ENCODE measurements at places on chromosomes 3 and 15. TPM values are rescaled to one million over a fixed set of nuclear protein-coding genes. Genes with fewer than 3 reads are reported as not detected.

The MESP1 gene
- 8.9 TPM for total RNA-seq

The GTF2E1 gene
- 16.5 TPM for total RNA-seq

The CTXN2 gene
- not detected for total RNA-seq

The PRSS50 gene
- total RNA-seq: not detected

The PDZRN3 gene
- 19.2 TPM for total RNA-seq

The ARNT2 gene
- total RNA-seq: 7.4 TPM

The KLHL40 gene
- not detected for total RNA-seq

The SLC25A20 gene
- total RNA-seq: 23.4 TPM

The CACNA2D2 gene
- not detected for total RNA-seq

The ASB14 gene
- not detected for total RNA-seq

The CIB2 gene
- 8.0 TPM for total RNA-seq

The GPR149 gene
- total RNA-seq: not detected

The PPIB gene
- 1,137 TPM for total RNA-seq

The SLCO2A1 gene
- 0.02 TPM for total RNA-seq

DNA sequence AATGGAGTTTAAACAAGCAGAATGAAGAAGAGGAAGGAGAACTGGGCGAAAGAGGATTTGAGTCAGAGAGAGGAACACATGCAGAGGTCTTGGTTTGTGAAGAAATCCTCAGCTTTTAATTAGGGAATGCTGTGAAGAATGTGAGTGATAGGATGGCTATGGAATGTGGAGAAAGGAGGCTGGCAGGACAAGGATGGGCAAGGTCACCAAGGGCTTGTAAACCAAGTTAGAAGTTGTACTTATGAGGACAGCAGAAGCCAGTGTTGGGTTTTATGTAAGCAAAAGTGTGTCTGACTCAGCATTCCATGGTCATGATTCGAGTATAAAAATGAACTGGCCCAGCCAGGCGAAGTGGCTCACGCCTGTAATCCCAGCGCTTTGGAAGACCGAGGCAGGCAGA lies 60.0 kb upstream of the IL12A start:
- peak; percentile 93 for DNase-seq

DNA sequence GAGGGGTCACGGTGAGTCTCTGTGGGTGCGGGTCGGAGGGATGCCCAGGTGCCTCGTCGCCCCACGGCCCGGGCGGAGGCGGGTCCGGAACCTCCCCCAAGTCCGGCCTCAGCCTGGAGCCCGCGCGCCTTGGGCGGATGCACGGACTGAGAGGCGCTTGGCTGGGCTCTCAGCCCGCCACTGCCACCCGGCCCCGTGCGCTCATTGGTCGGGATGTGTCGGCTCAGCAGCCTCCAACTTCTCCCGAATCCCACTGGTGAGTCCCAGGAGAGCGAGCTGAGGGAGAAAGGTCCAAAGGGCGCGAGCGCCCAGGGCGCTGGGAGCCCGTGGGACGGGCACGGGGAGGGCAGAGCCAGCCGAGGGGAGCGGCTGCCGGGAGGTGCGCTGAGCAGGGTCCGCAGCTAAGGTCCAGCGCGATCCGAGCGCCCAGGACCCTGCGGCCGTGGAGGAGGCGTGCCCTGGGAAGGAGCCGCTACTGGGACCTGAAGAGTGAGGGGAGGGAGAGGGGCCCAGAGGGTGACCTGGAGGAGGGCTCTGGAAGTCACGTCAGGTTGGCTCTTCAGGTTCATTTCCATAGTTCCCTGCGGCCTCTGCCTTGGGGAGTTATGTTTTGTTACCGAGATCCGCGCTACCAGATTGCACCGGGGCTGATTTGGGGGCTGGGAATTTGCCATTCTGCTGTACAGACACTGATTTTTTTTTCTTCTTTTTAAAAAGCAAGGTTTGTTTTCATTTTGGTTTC lies at the start of gene MME:
TSS of gene MME (plus strand) at position 574 of the 742 bp plus-strand sequence. CDS start 3,849 bp downstream, outside the sequence.
- peak; percentile 49 for DNase-seq

DNA sequence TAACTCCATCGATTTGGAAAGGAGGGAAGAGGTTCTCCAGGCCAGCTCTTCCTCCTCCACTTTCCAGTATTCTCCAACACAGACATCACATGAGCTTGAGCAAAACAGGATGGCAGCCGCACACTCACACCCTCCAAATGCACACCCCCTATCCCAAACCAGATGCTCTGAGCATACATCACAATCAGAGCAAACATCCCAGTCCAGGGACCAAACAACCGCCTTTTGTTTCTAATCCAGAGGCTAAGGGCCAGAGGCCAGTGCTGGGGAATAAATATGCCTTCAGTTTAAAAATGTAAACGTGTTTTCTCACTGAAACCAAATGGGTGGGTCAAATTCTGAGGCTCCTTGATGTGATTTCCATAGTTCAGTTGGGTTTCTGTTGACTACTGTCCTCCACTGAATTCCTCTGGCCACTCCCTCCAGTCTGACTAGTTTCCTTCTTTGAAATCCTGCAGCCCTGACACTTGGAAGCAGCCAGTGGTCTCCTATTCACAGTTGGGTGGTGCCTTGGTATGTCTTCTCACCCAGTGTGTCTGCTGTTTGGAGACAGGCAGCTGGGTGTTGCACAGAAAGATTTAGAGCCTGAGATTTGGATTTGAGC lies 19.2 kb upstream of the MFGE8 start:
- DNase-seq: no peak

DNA sequence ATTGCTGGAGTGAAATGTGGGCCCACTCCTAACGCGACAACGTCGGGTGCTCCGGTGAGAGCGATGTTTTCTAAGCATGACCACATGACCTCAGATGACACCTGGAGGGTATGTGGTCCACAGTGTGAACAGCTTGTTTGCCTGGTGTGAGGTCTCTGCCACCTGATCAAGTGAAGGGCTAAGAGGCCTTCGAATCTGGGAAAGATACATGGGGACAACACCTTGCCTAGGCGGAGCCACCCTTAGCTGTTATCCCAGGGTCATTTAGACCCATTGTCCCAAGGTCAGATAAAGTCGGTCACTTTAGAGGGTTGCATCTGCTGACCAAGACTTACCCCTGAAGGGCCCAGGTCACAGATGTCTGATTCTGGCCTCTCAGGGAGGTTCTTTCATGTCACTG lies 34.9 kb upstream of the ALDH1A3 start:
- no peak for DNase-seq

DNA sequence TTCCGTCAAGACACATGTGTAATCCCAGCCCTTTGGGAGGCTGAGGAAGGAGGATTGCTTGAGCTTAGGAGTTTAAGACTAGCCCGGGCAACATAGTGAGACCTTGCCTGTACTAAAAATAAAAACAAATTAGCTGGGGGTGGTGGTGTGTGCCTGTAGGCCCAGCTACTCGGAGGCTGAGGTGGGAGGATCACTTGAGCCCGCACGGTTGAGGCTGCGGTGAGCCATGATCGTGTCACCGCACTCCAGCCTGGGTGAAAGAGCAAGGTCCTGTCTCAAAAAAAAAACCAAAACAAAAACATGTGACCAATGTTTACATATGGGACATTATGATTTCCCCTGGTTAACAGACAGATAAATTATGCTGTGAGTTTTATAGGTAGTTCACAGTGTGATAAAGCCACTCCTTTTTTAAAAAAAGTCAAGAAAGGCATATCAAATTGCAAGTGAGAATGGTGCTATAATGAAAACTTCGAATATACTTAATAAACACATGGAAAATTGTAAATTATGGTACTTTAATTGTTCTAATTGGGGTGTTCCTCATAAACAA lies 9.2 kb downstream of the BBX start:
- DNase-seq: no peak

GRCh38 chr15:58324533-58324932 lies 107.3 kb upstream of the LIPC start:
- no peak for DNase-seq

- DNase-seq: no peak
Measured at GRCh38 chr3:177374323-177374722, 177.0 kb upstream of the TBL1XR1 start.

DNA sequence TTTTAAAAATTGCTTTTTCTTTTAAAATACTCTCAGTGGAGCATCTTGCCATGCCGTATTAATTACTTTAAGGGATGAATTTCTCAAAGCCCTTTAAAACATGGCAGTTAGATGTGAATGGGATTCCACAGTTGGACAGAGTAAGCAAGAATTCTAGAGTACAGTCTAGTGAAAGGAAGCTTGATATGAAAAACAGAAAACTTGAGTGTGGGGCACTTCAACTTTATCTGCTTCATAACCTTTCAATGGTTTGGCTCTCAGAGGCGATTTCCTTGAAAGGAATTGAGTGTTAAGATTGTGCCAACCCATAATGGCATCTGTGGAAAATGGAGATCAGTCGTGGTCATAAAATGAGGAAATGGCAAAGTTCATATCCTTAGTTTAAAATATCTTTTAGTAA lies 127.7 kb upstream of the SAMMSON start:
- DNase-seq: no peak

DNA sequence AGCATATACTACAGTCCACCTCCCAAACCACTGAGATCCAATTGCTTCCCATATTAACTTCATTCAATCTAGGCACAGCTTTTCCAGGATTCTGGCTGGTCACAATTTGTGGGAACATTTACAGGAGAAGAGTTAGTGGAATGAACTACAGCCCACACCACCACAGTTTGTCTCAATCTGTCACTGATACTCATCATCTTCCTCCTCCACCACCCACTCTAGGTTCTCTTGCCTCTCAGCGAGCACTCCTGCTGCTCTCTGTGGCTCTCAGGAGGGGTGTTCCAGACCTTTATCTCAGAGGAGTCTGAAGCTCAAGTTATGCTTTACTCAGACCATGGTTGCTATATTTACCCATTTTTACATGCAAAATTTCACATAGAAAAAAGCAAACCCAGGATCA lies 25.9 kb upstream of the PLA2G4D start:
- DNase-seq: no peak

- peak; percentile 34 for DNase-seq
Measured at GRCh38 chr3:105836533-105836932, 32.3 kb downstream of the CBLB start.

- no peak for DNase-seq
Measured at GRCh38 chr15:75309711-75310110, 26.2 kb upstream of the COMMD4 start.

DNA sequence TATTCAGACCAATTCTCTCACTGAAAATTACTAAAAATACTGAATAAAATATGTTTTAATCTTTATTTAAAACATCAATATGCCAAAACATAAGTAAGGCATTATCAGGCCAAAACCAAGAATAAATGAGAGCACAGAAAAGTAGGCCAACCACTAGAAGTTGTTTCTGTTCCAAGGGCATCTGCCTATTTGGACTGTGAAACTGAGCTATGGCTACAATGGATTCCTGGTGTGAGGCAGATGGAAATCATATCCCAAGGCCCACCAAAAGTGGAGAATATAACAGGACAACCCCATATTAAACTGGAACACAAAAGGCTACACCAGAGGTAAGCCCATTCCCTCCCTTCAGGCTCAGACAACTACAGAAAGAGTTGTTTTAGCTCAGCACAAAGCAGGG lies 302.8 kb upstream of the IL12A start:
- no peak for DNase-seq

DNA sequence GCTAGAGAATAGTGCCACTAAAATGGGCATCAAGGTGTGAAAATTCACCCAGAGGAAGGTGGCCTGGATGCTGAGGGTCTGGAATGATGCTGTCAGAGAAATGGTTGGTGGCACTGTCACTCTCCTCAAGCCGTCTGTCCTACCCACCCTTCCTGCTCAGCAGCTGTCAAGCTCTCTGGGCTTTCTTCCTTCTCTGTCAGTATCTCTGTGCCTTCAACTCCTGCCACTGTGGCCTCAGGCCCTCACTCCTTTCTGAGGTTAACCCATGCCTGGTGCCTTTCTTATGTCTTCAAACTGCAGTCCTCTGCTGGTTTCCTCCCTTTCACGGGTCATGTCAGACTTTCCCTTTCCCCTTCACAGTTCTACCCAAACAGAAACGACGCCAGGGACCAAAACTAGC lies 4.4 kb downstream of the MYO5C start:
- DNase-seq: no peak

DNA sequence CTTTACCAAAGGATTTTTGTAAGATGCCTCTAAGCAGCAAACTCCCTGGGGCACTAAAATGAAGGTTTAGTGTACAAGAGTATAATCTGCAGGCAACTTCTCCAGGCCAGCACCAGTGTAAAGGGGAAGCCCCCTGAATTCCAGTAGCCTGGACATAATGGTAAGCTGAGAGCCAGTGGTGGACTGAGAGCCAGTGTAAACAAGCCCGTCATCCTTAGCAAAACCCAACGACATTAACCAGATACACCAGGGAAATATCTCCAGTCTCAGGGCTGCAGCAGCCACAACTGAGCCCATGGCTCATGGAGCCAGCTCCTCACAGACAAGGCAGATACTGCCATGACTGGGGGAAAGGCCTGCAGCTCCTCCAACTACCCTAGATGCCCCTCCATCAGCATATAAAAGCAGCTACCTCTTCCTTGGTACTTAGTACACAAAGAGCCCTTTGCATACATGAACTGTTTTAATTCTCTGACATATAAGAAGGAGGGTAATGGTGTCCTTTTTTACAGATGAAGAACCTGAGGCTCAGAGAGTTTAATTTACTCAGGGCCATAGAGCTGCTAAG lies 21.7 kb downstream of the PARP16 start:
- no peak for DNase-seq

DNA sequence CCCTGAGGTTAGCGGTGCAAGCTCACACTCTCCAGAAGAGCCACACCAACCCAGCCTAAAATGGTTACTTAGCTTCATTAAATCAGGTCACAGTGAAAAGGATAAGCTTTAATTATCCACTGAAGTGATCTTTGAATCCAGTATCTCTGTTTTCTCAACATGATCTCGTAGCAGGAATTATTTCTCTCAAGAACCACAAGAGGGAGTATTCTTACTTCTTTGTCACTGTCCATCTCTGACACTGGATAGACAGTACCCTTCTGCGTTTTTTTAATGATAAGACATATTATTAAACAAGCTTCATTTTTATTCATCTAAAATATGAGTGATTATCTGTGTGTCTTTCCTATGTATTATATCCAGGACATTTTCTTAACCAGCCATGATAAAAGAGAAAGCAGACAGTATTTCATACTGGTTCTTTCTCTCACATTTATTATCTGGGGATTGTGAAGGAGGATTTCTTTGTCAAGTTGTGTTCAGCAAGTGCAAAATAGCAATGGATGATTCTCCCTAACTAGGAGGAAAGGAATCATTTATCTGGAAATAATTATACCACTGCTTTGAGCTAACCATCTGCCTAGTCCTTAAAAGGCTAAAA lies 105.4 kb upstream of the CCDC54 start:
- DNase-seq: no peak

Data from MG63 (cell line).